ENCODE measurements at places on chromosomes 4 and X.

DNA sequence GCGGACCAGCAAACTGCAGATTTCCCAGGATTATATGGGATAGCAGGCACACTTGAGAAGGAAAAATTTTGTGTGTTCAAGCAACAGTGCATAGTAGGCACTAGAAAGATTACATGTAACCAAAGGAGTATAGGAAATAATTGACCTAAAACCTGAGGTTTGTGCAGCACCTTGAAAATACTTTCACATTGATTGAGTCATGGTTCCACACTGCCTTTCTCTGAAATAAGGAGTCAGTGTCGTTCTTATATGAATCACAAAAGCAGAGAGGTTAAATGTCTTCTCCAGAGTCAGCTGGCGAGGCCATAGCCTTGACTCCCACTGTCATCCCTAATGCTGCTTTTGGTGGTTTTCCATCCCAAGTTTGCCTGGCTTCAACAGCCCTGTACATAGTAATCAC, 138.9 kb downstream of the SOWAHB start:
- no peak for DNase-seq

- DNase-seq, result no peak
Observed at GRCh38 chrX:122667667-122668066, 516.4 kb upstream of the GRIA3 start.

DNA sequence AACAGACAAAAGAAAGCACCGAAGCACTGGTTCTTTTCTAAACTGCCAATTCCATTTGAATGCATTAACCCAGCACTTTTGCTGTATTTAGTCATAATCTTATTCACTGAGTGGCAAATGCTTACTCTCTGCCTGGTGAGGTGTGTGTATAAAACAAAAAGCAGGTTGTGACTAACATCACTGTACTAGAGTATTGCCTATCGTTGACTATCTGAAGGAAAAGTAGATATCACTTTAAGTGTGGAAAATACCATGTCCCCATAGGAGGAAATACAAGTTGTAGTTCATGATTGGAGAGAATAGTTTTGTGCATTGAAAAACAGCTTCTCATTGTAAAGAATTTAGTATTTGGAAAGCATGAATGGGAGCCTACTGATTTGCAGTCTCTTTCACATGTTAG, 2.7 kb downstream of the PDLIM5 start:
- no peak for DNase-seq

DNA sequence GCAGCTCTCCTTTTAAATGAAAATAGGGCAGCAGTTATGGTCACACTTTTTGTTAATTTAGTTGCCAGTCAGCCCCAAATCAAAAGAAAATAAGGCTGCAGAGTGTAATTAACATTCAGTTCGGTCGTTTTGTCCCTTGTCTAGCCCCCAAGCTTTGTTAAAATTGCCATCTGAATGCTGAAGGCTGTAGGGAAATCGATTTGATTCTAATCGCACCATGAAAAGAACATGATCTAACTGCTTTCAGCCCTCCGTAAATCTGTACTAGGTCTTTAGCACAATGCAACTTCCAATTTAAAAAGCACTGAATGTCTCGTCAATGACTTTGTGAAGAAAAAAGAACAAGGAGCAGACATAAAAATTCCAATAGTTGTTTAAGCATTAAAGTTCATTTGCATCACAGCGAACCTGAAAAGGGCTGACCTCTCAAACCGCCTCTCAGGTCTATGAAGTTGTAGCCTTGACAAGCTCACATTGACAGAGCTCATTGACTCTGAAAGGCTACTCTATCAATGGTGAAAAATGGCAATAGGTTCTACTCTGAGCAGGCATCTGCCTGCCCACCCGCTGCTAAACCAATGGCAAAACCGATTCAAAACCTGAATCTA, 48.9 kb downstream of the CHIC2 start:
- no peak for DNase-seq

GRCh38 chr4:122695226-122695625, 37.3 kb upstream of the BBS12 start:
- DNase-seq, result no peak

GRCh38 chr4:40719008-40719623, 30.6 kb upstream of the NSUN7 start:
- no peak for DNase-seq

- no peak for DNase-seq
Observed at GRCh38 chr4:154982187-154983047, 201.3 kb downstream of the RBM46 start.

- no peak for DNase-seq
Observed at GRCh38 chr4:24793219-24794005, 2.0 kb upstream of the SOD3 start.

- no peak for DNase-seq
Observed at GRCh38 chr4:11201256-11201655, 227.4 kb downstream of the HS3ST1 start.

DNA sequence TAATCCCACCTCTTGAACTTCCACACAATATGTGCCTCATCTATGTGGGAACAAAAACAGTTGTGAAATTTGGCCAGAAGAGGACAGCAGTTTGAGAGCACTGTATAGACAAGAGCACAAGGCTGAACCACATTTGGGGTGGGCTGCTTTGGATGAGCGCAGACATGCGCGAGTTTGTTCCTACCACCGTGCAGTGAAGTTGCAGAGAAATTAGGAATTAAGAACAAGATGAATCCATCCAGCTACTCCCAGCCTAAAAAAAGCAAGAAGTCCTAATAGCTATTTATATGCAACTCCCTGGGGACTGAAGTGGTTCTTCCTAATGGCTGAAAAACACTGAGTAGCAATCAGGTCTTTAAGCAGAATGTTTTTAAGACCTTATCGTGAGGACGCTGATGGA, 1.0 kb downstream of the GAB3 start:
- no peak for DNase-seq

- no peak for DNase-seq
Observed at GRCh38 chrX:101219116-101219863, at the start of gene DRP2. Gene DRP2 (plus strand): TSS chrX:101219786. CDS start chrX:101231648, 11,862 bp downstream.

DNA sequence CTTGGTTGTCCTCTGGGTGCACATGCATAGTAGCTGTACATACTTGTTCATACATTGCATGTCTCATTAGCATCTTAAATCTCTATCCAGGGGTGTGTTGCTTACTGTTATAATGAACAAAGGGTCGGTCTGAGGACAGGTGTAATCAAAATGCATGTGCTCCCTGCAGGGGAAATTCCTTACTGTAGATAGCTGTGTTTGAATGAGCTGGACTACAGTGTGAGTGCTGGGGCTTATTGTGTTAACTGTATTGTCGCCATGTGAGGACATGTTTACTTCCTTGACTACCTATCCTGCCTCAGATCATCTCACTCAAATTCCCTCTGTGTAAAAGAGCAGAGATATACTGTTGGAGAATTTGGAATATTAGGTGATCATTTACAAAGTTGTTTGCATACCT, 98.7 kb downstream of the KLHL34 start:
- no peak for DNase-seq

DNA sequence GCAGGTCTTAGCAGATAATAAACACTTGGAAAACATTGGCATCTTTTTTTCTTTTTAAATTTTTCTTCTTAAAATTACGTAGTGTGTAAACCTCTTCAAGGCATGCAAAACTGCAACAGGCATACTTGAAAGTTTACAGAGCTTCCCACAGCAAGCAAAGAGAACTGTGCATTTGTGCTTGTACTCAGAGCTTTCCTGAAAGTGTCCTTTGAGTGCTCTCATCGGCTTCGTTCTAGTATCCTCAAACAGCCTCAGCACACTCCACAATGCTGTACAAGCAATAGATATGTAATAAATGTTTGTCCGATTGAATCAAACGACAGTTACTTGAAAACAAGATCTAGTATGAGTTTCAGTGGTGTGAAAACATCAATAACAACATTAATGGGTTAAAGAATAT, 227.5 kb downstream of the PAPSS1 start:
- DNase-seq, result no peak

DNA sequence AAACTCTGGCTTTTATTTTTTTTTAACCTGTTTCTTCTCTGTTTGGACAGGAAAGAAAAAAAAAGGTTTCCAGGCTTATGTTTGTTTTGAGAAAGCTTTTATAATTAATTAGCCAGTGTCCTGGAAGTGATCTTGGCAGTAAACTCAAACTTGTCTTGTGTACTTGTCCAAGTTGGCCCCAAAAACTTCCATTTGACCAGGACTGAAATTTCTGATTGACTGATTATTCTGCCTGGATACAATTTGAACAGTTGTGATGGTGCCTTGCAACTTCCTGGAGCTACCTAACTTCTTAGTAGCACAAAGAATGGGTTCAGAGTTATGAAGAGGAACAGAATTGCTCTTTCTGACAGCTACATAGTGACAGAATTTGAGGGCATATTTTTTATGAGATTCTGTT, 62.0 kb downstream of the SLC4A4 start:
- no peak for DNase-seq

DNA sequence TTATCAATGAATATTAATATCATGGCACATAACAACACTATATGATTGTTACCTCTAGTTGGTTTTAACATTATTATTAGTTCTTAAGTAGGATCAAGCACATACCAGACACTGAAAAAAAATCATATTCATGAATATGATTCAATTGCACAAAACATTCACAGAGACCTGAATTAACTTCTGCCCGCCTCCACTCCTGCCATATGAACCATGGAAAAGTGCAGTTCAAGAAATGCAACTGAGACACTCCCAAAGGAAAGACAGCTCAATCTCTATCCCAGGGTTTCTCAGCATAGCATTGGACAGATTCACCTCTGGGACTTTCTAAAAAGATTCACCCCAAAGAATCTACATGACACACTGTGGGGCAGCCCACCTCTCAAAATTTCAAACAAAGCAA, 103.5 kb upstream of the KCNIP4 start:
- no peak for DNase-seq

GRCh38 chr4:86582410-86582809, 11.7 kb upstream of the PTPN13 start:
- no peak for DNase-seq

GRCh38 chrX:9188117-9188516, 154.2 kb upstream of the FAM9B start:
- DNase-seq, result no peak

DNA sequence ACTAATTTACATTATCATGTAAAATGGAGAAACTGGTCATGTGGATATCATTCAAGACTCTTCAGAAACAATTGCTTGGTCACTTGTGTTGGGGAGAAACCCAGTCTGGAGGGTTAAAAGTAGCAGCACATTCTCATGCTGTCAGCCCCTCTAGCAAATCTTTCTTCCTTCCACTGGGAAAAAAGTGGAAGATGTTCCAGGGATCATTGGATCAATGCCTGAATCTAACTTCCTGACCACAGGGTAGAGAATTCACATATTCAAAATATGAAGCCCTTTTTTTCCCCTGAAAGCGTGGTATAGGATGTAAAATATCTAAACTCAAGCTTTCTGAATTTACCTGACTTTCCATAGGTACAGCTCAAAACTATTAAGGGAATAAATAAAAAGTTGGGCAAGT, 98.0 kb downstream of the CXCL13 start:
- no peak for DNase-seq

DNA sequence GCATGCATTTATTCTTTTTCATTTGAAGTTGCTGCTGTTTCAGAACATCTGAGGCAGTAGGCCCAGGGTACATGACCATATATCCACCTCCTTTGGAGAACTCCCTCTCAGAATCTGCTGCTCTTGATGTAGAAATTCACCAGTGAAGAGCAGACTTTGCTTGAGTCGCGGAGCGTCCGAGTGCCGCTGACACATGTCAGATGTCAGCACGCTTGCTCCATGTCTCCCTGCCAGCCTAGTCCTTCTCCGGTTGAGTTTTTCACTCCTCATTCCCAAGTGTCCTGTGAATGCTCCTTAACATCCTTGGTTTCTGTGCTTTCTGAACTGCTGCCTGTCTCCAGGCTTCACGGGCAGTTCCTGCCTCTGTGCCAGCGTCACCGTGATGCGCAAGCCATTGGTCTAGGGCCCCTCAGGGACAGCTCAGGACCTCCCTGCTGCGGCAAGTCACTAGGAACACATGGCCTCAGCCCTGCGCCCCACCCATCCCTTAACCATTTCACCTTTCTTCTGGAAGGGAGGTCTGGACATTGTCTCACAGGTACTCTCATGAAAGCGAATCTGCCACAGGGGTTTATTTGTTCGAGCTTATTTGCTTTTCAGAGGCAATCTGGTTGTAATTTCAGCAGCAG, 93.1 kb upstream of the RBPJ start:
- no peak for DNase-seq

DNA sequence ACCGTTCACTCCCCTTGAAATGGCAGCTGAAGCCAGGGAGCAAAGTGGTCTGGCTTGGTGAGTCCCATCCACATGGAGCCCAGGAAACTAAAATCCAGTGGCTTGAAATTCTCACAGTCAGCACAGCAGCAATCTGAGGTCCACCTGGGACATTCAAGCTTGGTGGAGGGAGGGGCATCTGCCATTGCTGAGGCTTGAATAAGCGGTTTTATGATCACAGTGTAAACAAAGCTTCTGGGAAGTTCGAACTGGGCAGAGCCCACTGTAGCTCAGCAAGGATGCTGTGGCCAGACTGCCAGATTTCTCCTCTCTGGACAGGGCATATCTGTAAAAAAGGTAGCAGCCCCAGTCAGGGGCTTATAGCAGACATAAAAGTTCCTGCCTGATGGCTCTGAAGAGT, 15.5 kb upstream of the FAAH2 start:
- DNase-seq, result no peak

- no peak for DNase-seq
Observed at GRCh38 chr4:173802662-173803022, 272.6 kb upstream of the HAND2 start.

- DNase-seq, result no peak
Observed at GRCh38 chrX:54044877-54045338, 635 bp upstream of the PHF8 start.

DNA sequence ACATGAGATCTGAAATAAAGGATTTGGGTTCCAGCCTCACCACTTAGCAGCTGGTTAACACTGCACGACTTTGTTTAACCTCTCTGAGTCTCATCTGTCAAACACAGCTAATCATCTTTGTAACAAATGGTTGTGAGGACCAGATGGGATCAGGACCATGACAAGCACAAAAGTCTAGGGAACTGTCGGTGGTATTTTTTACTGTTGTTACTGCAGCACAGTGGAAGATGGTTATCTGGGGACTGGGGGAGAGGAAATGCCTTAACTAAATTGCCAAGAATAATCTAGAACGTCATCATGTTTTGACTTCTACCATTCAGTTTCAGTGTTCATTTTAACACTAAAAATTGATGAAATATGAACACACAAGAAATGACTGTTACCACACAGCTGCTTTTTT, 99.5 kb downstream of the ADGRA3 start:
- DNase-seq, result no peak

DNA sequence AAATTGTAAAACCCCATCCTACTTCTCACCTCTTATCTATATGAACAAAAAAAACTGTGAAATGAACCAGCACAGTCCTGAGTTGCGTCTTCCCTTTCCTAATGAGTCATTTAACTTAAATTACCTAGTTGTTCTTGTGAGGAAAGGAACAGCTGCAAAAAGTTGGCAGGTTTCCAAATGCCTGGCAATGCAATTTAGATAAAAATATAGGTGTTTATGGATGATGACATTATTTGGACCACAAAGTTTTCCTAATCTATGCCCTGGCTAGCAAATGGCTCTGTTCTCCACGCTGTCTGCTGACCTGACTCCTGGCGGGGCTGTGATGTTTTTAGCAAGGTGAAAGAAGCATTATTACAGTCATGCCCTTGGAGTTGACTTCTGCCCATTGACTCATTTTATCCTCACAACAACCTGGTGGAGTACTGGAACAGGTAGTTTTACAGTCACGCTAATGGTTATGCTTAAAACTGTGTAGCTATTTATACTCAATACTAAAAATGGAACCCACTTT, 29.8 kb upstream of the RELL1 start:
- no peak for DNase-seq

Measured in stimulated activated CD8-positive, alpha-beta memory T cell treated with anti-CD3 and anti-CD28 coated beads, Interleukin-15, amount 100 ng/mL, for 24 hours (primary cell).